ENCODE measurements at places on chromosomes 11 and 22.
A peak's percentile ranks its signal among the peaks of the same experiment; 100 is the strongest.

- no peak for DNase-seq
Observed at GRCh38 chr11:2143799-2144543, 4.8 kb upstream of the IGF2 start.

GRCh38 chr22:17104336-17104935 is 16.7 kb downstream of the TMEM121B start:
- DNase-seq, result no peak

DNA sequence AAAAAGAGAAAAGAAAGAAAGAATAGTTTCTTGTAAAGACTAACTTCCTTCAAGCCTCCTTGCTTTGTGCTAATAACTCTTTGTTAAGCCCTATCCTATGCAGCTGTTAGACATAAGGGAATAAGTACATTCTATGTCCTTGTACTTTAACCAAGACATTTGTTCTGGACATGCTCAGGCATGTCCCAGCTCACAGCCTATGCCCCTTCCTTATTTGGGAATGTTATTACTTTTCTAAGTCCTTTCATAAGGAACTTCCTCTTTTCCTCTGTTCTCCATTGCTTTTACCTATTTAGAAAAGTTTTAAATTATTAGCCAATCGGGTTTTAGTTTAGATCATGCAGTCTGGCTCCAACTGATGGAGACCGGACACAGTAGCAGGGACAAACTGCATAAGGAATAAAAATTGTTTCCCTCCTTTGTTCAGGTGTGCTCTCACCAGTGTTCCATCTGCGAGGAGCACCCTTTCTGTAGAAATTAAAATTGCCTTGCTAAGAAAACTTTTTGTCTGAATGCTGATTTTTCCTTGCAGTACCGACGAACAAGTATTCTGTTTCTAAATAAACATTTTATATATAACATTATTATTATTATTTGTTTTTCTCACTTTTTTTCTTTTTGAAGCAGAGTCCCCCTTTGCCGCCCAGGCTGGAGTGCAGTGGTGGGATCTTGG is 21.6 kb upstream of the SPINDOC start:
- no peak for DNase-seq

- DNase-seq, result no peak
Observed at GRCh38 chr11:13857828-13858227, 104.7 kb upstream of the SPON1 start.

- peak; percentile 12 for DNase-seq
Observed at GRCh38 chr11:125070699-125071254, 7.7 kb downstream of the SLC37A2 start.

DNA sequence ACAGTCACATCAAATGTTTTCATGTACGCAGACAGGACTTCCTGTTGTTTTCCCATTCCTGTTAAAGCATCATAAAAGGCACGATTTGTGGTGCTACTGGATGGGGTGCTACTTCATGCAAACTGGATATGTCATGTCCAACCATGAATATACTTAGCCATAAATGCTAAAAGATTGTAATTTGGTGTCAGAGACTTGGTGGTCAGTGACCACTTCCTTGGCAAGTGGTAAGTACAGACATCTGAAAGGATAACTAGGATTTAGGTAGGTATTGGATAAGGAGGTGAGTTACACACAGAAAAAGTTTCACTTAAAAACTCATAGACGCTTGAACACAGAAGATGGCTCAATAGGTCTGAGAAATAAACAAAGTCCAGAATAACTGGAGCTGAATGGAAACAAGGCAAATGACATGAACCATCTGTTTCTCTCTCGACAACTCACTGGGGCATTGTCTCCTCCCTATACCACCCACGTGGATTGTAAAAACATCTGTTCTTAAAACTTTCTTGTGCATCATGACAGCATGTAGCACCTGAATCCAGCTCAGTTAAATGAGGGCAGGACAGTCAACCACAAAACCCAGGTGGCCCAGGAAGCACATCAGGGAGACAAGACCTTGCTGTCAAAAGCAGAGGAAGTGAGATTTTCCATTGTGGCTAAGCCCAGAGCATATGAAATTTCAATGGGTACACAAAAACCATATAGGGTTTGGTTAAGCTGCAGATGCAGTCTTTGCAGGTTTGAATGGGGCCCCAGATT is 22.1 kb upstream of the IGLL5 start:
- no peak for DNase-seq

GRCh38 chr11:56841210-56841810 is 92.8 kb upstream of the OR9G4 start:
- DNase-seq, result peak; percentile 18

DNA sequence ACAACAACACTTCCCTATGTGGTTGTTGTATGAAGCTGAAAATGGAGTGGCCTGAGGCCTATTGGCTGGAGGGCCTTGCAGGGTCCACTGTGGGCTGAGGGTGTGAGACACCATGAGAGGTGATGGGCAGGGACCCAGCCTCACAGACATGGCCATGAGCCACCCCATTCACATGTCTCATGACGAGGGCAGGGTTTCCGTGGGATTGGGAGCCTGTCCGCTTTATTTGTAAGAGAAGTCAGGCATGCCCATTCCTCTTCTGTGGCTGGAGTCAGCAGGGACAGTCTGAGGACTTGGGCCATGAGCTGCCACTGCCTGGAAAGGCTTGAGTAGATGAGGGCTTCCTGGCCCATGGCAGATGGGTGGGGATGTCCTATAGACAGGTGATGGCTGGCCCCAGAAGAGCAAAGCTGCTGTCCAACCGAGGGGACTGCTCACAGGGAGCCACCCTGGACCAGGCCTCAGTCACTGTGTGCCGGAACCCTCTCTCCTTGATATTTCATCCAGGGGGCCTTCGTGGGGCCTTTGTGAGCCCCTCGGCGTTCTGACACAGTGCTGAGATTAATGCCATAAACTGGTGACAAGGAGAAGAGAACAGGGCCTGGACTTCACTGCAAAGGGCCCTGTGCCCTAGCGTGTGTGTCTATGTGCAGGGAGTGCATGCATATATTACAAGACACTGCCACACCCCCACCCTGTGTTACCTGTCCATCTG is 971.9 kb downstream of the BRD1 start:
- no peak for DNase-seq

GRCh38 chr11:134032043-134032442 is 36.8 kb upstream of the JAM3 start:
- DNase-seq, result no peak

GRCh38 chr11:120635136-120635810 is 123.7 kb downstream of the GRIK4 start:
- no peak for DNase-seq

DNA sequence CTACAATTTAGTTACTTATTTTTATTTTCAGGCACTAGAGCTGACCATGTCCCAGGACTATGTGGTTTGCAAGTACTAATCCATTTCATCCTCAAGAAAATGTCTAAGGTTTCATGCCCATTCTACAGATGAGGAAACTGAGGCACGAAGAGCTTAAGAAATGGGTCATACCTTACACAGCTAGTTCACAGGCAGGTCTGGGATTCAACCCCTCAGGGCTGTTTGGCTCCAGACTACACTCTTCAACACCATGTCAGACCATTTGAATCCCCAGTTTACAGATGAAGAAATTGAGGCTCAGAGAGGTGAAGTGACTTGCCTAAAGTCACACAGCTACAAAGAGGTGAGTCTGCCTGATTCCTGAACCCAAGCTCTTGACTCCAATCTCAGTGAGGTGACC is 144.1 kb downstream of the MIAT start:
- DNase-seq, result no peak

DNA sequence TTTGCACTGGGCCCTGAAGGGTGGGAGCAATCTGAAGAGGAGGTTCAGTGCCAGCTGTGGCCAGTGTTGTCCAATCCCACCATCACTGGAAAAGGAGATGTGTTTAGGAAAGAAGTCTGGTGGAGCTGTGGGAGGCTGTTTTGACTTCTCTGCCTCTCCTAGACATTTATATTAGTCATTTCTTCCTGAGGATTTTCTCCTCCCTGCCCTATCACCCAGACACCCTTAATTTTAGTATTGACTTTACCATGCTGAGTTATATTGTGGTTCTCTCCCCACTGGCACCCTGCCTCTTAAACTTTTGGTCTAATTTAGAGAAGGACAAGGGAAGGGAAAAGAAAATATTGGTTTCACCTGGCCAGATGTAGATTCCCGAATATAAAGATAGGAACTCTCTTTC is 159.1 kb downstream of the WNT11 start:
- DNase-seq, result no peak

DNA sequence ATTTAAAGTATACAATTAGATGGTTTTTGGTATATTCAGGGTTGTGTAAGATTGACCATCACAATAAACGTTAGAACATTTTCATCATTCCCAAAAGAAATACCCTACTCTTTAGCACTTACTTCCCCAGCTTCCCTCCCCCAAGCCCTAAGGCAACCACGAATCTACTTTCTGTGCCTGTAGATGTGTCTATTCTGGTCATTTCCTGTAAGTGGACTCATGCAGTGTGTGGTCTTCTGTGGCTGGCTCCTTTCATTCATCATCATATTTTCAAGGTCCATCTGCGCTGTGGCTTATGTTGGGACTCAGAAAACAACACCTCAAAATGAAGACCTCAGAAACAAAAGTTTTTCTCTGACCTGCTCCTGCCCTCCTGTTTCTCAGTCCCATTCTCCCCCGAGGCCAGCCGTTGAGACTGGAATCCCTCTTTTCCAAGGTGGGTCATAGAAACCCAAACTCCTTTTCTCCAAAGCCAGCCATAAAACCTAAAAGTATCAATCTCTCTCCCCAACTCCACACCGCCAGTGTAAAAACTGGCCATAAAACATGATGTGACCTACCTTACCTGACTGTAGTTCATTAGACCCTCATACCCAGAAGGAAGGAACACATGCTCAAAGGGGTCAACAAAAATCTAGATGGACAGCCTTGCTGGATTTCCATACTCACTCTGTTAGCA is 12.9 kb upstream of the TMPRSS13 start:
- no peak for DNase-seq

GRCh38 chr11:83002053-83002452 is 69.6 kb downstream of the RAB30 start:
- no peak for DNase-seq

GRCh38 chr11:61198948-61199523 is 4.3 kb upstream of the PGA3 start:
- no peak for DNase-seq

DNA sequence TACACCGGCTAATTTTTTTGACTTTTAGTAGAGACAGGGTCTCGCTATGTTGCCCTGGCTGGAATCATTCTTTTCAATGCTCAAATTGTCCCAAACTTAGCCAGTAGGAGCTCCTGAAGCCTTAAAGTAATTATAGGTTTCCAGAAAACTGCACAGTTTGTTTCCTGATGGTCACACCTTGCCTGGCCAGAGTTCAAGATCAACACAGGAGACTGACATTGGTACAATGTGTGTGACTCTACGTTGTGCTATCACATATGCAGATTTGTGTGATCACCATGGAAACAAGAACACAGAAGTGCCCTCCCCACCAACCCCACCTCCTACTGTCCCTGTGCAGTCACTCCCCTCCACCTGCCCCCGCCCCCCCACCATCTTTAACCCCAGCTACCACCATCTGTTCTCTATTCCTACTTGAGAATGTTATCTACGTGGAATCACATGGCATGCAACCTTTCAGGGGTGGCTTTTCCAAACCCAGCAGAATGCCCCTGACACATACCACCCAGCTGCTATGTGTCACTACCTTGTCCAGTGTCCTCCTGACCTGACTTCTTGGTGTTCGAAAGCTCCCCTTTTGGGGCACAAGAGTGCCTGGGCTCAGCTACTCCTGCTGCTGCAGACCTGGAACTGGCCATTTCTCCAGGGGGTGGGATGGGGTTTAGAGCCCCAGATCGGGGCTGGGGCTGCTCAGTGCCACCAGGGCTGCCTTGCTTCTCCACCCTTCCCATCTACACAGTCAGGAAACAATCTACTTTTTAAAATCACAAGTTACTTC is 6.1 kb upstream of the NAP1L4 start:
- DNase-seq, result no peak

DNA sequence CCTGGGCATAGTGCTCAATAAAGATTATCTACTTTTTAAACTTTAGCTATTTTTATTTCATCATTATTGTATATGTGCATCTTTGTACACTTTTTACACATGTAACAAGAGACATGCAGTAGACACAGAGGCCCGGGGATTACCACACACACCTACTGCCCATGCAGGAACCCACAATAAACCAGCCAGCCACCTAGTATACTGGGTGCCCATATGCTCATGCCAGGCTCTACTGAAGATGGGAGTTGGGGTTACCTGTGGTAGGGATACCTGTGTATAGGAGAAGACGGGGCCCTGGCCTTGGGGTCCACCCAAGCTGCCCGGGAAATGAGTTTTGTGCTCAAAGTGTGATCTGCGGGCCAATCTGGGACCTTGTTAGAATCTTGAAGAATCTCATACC is 31.2 kb upstream of the P2RY2 start:
- no peak for DNase-seq

GRCh38 chr11:76445121-76446084 is 585 bp downstream of the EMSY start:
- DNase-seq, result peak; percentile 57
